AG04450 (cell line): ENCODE measurements at places on chromosomes 7 and 10. TPM values are rescaled to one million over a fixed set of nuclear protein-coding genes. Genes with fewer than 3 reads are reported as not detected.

GRCh38 chr7:71824006-71824760, 588.0 kb downstream of the CALN1 start:
- no peak for DNase-seq

- DNase-seq, result no peak
Measured at GRCh38 chr7:139674341-139674740, 103.5 kb downstream of the HIPK2 start.

GRCh38 chr10:27568196-27569175, 64.4 kb downstream of the RAB18 start:
- DNase-seq, result no peak

- no peak for DNase-seq
Measured at GRCh38 chr7:920351-921070, 34.0 kb downstream of the ADAP1 start.

GRCh38 chr10:47311932-47312662, 10.2 kb upstream of the GDF2 start:
- peak; percentile 43 for DNase-seq

DNA sequence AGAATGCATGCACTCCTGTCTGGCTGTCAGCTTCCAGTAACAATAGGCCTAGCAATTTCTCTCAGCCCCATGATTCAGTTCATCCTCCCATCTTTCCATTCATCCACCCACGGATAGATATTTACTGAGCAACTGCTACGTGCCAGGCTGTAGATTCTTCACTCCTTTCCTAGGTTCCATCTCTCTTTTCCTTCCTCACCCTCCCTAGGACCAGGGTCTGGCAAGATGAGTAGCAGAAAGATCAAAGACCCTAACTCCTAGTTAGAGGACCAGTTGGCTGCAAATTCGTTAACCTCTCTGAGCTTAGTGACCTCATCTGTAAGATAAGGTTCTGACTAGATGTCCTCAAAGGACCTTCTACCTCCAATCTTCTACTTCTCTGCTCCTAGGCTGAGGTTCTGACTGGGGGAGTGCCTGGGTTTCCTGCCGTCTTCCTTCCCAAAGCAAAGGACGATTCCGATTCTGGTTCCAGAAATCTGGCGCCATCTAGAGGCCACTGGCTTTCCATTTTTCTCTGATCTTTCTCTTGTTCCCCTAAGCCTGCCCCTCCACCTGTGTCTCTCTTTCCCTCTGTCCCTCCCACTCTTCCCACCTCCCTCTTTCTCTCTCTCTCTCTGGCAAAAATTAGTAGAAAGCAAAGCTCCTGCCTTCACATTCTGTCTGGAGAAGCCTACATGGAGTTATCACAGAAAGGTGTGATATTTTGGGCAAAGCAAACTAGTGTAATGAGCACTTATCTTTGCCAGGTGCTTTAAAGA, 26.2 kb downstream of the TBATA start:
- DNase-seq, result peak; percentile 61

GRCh38 chr10:130065251-130065650, 45.4 kb downstream of the C10orf143 start:
- DNase-seq, result no peak

- no peak for DNase-seq
Measured at GRCh38 chr7:54109501-54109900, 432.7 kb upstream of the VSTM2A start.

DNA sequence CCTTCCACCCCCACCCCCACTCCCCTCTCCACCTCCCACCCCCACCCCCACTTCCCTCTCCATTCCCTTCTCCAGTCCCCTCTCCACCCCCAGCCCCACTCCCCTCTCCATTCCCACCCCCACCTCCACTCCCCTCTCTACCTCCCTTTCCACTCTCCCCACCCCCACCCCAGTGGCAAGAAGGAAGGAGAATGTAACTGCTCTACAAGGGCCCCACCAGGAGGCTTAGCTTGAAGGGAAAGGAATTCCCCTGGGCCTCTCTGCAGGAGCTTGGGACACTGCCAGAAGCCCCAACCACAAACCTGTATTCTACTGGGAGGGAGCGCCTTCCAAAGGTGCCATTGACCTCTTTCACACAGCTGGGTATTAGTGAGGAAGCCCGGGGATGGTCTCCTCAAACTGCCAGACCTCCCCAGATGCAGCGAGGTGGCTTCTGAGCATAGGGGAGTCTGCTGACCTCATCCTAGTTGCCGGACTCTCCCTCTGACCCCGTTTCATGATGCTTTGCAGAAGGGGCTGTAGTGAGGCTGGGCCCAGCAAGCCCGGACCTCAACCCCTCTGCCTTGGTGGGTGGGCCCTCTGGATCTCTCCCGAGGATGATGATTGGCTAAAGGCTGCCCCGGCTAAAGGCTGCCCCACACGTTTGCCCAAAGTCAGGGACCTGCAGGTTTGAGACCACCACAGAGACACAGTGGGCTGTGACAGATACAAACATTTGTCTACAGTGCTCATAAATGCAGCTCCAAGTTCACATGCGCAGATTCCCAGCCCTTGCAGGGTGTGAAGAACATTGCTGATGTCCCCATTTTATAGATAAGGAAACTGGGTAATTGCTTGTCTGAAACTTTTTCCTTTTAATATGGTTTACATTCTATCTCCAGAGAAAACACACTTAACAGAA, 2.9 kb downstream of the DEPP1 start:
- no peak for DNase-seq

DNA sequence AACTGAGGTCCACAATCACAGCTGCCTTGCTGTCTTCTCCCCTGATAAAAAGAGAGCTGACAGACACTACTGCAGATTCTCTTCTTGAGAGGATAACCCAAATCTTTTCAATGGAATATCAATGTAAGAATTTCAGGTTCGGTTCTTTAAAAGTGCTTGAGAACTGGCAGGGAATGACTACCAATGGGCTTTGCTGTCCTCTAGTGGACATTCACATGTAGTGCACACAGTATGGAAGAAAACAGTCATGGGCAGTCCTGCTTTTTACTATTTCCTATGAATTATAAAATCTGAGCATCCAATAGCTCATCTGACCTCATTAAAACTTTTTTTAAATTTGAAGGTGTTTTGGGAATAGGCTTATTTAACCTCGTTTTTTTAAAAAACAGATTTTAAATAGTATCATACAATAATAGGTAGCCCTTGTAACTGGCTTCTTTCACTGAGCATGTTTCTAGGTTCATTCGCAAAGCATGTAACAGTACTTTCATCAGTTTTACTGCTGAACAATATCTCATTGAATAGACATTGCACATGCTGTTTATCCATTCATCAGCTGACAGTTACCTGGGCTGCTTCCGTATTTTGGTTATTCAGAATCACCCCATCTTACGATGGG, 18.3 kb downstream of the FZD9 start:
- peak; percentile 42 for DNase-seq

DNA sequence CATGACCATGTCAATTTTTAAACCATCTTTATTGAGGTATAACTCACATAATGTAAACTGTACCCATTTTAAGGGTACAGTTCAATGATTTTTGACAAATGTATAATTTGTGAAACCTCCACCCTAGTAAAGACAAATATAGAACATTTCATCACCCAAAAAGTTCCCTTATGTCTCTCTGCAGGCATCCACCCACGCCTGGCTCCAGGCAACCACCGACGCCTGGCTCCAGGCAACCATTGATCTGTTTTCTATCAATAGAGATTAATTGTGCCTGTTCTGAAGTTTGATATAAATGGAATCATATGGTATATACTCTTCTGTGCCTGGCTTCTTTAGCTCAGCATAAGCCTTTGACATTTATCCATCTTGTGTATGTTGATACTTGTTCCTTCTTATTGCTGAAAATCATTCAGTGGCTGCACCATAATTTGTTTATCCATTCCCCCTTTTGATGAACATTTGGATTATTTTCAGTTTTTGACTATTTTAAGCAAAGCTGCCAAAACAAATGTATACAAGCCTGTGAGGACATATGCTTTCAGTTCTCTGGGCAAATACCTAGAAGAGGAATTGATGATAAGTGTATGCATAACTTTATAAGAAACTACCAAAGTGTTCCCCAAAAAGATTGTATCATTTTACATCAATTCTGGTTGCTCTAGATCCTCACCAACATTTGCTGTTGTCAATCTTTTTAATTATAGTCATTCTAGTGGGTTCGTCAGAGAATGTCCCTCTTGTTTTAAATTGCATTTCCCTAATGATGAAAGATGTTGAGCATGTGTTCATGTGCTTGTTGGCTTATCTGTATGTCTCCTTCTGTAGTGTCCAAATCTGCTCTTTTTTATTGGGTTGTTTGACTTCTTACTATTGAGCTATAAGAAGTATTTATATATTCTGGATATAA, 55.7 kb upstream of the HECTD2 start:
- DNase-seq, result no peak

GRCh38 chr7:111160297-111160696, 69.4 kb downstream of the LRRN3 start:
- DNase-seq, result no peak

DNA sequence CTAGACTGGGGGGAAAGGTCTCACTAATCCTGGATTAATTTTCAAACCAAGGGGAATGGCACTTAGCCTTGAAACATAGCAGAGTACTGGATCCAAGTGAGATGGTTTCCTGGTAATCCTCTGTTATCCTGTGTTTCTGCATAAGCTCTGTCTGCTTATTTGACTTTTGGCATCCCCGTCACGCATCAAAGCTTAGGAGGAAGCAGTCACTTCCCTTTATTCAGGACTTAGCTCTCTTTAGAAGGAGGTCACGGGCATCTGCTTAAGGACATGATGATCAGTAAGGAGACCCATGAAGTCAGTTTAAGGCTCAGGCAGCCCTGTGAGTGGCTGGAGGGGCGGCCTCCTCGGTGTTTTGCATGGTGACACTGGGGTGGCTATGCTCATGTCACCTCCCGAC, 30.0 kb downstream of the TSPAN15 start:
- no peak for DNase-seq

DNA sequence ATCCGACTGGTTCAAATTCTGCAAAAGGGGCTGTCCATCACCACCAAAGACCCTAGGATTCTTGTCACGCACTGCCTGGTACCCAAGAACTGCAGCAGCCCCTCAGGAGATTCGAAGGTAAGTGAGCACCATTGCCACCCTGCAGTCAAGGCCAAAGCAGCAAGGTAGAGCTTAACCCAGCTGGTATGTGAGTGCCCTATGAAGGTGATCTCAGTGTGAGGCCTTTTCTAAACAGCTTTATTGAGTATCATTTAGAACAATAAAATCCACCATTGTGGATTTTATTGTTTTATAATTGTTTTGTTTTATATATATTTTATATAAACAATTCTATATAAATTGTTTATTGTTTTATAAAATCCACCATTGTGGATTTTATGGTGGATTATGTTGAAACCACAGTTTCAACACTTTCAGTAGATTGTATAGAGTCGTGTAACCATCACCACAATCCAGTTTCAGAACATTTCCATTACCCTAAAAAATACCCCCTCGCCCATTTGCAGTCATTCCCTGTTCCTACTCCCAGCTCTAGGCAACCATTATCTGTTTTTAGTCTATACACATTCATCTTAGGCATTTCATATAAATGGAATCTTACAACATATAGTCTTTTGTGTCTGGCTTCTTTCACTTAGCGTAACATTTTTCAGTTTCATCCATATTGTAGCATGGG, 20.1 kb upstream of the CALU start:
- no peak for DNase-seq

GRCh38 chr10:129875993-129876726, 87.9 kb downstream of the EBF3 start:
- no peak for DNase-seq

GRCh38 chr10:62050346-62050892, 148.9 kb downstream of the ARID5B start:
- DNase-seq, result no peak

- DNase-seq, result no peak
Measured at GRCh38 chr10:113297226-113297625, 255.6 kb upstream of the HABP2 start.

DNA sequence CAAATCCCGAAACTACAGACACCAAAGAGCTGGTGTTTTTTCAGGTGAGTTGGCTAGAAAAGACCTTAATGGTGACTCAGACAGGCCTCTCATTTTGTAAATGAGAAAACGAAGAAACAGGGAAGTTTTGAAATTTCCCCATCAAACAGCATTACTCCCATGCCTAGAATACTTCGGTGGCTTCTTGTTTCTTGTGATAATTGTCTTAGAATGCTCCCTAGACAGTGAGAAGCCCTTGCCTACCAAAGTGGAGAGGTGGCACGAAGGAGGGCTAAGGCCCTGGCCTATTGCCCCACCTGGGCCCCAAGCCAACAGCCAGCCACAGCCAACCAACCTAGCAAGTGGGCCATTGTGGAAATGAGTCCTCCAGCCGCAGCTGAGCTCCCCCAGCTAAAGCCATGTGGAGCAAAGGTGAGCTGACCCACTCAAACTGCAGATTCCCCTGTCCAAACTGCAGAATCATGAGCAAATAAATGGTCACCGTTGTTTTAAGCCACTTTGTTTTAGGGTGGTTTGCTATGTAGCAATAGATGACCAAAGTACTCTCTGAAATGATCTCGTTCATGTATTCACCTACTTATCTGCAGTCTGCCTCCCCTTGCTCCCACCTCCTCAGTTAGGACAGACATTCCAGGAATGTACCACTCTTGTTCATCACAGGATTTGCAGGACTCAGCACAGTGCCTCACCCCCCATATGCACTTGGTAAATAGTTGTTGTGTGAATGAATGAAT, 97.7 kb upstream of the FGFR2 start:
- no peak for DNase-seq

- no peak for DNase-seq
Measured at GRCh38 chr10:36738738-36739431, 386.5 kb upstream of the ANKRD30A start.

DNA sequence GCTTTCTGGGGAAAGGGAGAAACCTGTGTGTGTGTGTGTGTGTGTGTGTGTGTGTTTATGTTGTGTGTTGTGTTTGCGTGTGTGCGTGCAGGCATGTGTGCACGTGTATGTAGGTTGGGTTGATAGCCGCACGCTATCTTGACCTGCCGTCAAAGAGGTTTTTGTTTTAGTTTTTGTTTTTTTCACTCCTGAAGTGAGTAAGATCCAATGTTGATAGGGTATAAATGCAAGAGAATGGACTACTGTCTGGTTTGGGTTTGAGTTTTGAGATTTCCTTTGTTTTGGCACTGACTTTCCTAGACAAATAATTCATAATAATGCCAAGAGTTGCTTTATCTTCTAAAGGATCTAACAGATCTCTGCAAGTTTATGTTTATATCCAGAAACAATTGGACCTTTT, 27.8 kb downstream of the POU6F2 start:
- DNase-seq, result no peak

DNA sequence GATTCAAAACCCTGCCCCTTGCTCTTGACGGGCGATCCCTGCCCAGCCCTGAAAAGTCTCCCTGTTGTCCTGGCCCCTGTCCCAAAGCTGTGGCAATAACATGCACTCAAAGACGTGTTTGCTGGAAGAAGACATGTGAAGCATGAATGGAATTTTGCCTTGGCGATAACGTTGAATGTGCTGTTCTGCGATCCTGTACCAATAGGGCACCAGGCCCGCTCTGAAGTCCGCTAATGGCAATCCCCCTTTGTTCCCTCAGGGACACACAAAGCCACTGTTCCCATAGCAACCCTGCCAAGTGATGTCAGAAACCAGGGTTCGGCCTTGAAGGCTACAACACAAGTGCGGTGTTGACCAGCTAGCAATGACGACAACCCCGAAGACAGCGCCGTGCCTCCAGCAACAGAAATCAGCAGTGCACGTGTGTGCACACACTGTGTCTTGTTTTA, 284.6 kb downstream of the KLF6 start:
- DNase-seq, result peak; percentile 59

The RGR gene
- polyA plus RNA-seq, result not detected in 2 replicates

The LRRD1 gene
- not detected in 2 replicates for polyA plus RNA-seq

The GSTO2 gene
- 1.7 TPM in 2 replicates for polyA plus RNA-seq

The HOXA6 gene
- polyA plus RNA-seq, result 1.2 and 1.3 TPM in 2 replicates

The PBLD gene
- 1.2 and 1.4 TPM in 2 replicates for polyA plus RNA-seq

The NRG3 gene
- not detected in 2 replicates for polyA plus RNA-seq

The STEAP1 gene
- polyA plus RNA-seq, result 6.8 and 10.1 TPM in 2 replicates

The DPP6 gene
- not detected in 2 replicates for polyA plus RNA-seq

The C10orf143 gene
- 1.7 and 1.9 TPM in 2 replicates for polyA plus RNA-seq

The CARD11 gene
- 1.2 TPM in 2 replicates for polyA plus RNA-seq

The AFAP1L2 gene
- 0.05 and 0.07 TPM in 2 replicates for polyA plus RNA-seq

The TUBB8 gene
- 0.20 TPM in 1 of 2 replicates, not detected in the other for polyA plus RNA-seq
